Thoracic aorta (tissue), 2 donors: ENCODE measurements at places on chromosomes 5 and 9. TPM values are rescaled to one million over a fixed set of nuclear protein-coding genes. Genes with fewer than 3 reads are reported as not detected.

DNA sequence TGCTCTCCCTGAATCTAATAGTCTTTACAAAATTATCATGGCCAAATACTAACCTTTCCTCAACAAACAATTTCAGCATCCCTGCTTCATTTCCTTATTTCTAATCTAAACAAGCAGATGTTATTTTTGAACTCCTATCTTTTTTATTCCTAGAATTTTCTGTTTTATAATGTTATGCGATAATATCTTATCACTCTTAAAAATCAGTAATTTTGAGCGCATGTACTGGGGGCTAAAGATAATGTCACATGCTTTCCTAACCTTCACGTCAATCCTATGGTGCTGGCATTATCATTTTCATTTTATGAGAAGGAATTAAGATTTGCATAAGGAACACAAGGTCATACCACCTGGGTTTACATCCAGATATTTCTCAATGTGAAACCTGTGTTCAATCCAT, 648.0 kb downstream of the BRINP1 start:
- DNase-seq: no peak

- no peak for DNase-seq
These were observed 303.3 kb downstream of the DOCK8 start for GRCh38 chr9:517993-518392.

DNA sequence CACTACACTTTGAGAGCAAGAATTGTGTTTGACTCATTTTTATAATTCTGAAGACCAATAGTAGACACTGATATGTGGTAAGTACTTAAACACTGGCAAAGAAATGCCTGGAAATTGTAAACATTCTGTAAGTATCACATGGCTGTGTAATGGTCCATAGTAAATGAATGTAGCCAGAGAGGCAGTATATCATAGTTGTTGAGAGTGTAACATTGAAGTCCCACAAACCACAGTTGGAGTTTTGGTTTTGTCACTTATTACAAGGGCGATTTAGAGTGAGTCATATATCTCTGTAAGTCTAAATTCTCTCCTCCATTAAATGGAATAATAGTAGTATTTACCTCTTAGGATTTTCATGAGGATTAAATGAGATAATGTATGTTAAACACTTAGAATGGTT, 181.1 kb upstream of the MEF2C start:
- DNase-seq: no peak

- no peak for DNase-seq
These were observed 277.4 kb downstream of the KIF4B start for GRCh38 chr5:155290937-155291336.

- peak; percentile 64 for DNase-seq
These were observed 143.0 kb upstream of the ADRA1B start for GRCh38 chr5:159773062-159773924.

- no peak for DNase-seq
These were observed 43.1 kb downstream of the GRIA1 start for GRCh38 chr5:153533546-153533945.

DNA sequence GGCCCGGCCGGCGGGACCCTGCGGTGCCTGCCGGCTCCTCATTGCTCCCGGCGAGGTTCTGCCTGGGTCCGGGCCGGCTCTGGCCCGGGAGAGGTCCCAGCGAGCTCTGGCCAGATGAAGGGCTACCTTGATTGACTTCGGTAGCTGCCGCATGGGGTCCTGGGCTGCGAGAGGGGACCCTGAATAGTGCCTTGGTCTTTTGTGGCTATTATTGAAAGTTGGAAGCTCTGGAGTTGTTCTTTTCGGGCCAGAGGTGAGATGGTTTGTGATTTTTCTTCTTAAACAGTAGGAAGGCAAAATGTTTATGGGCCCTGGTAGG, 635 bp downstream of the NAA35 start:
- no peak for DNase-seq

GRCh38 chr5:31887556-31887955, 248.6 kb downstream of the PDZD2 start:
- DNase-seq: no peak

DNA sequence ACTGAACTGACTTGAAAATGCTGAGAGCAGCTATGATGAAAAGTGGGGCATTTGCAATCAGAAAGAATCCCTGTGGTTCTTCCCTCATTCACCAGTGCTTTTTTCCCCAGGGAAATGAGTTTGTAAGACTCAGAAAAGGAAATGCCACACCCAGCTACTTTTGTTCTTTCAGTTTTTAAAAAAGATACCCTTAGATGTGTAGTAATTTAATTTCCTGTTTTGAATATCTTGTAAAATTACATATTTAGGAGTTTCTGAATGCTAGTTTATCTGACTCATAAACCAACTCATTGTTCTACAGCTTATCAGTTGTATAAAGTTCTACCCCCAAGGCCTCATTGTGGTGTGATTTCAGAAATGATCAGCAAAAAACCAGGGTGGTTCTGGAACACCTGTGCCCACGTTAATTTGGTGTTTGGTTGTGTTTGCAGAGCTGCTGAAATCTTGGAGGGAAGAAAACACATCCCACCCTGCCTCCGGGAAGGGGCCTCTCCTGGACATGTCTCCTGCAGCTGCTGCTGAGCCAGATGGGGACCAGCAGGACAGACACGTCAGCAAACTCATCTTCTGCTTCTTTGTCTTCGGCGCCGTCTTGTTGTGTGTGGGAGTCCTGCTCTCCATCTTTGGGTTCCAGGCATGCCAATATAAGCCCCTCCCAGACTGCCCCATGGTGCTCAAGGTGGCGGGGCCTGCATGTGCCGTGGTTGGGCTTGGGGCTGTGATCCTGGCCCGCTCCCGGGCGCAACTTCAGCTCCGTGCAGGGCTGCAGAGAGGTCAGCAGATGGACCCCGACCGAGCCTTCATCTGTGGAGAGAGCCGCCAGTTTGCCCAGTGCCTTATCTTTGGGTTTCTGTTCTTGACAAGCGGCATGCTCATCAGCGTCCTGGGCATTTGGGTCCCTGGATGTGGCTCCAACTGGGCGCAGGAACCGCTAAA, 2.8 kb downstream of the TMEM171 start:
- no peak for DNase-seq

- DNase-seq: no peak
These were observed 53.3 kb downstream of the IL33 start for GRCh38 chr9:6268826-6269397.

Gene STPG3
- not detected for total RNA-seq
